ENCODE measurements at places on chromosomes 2 and 18.

- DNase-seq: no peak
These were observed 2.3 kb downstream of the INPP5D start for GRCh38 chr2:233062451-233062850.

GRCh38 chr2:128421861-128422311, 103.2 kb upstream of the HS6ST1 start:
- no peak for DNase-seq

- no peak for DNase-seq
These were observed 376.4 kb upstream of the ATP5MC3 start for GRCh38 chr2:175557810-175558377.

DNA sequence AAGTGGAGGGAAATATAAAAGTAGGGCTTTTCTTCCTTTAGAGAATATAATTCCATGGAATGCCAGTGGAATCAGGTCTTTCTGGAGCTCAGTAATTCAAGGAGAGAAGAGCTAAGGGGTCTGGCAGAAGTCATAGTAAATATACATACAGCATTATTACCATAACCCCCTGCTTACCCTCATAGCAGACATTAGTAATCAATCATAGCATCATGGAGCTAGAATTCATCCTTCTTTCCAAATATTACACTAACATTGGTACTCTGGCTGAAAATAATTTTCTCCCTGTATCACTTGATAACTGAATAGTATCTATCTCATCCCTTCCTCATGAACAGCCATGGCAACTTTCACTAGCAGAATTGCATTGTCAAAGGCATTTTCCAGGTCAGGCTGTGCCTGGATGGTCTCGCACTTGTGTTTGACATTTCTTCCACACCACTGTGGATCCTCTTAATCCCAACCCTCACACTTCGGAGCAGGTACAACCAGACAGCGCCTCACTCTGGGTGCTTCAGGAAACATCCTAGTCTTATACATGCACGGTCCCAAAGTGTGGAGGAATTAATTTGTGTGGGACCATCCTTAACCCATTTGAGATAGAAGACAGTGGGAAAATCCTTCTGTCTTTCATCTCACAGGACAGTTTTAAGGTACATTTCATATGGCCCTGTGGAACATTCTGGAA, 84.2 kb upstream of the SEC11C start:
- no peak for DNase-seq

- DNase-seq: no peak
These were observed 47.1 kb downstream of the ANKMY1 start for GRCh38 chr2:240510513-240511210.
